GM12892 (cell line): ENCODE measurements at places on chromosomes 16 and 17.

- DNase-seq, result peak; percentile 44
Observed at GRCh38 chr16:50884066-50884860, 142.4 kb downstream of the CYLD start.

DNA sequence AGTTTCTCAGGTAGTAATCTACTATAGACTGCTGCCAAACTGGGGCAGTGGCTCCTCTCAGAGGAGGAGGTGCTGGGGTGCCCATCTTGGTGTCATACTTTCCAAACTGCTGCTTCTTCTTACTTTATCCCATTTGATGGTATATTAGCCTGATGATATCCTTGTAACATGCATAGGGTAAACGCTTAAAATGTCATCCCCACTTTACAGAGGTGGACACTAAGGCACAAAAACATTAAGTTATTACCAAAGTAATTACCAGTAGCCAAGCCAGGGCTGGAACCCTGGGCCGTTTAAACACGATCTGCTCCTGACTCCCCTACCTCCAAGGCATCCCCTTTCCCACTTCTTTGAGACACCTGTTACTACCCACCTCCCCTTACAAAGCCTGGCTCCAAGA is 37.8 kb upstream of the CSNK2A2 start:
- DNase-seq, result no peak

DNA sequence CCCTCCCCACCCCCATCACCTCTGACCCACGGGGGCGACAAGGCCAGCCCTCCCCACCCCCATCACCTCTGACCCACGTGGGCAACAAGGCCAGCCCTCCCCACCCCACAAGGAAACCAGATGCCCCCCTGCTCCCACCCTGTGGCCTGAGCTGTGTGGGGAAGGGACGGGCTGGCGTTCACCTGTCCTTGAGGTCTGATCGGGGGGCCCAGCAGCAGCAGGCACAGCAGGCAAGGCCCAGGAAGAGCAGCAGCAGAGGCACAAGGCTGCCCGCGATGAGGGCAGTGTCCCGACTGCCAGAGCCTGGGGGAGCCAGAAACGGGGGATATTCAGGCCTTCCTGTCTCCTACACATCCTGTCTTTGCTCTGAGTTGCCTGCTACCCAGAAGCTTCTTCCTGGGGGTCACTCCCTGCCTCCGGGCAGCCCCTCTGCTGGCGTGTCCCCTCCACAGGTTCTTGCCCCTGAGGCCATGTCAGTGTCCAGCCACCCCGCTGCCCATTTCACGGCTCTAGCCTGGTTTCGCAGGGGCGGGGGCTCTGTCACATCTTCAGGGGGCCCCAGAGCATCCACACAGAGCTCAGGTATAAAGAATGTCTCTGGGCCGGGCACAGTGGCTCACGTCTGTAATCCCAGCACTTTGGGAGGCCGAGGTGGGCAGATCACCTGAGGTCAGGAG is 6.8 kb downstream of the SCARF1 start:
- DNase-seq, result no peak

DNA sequence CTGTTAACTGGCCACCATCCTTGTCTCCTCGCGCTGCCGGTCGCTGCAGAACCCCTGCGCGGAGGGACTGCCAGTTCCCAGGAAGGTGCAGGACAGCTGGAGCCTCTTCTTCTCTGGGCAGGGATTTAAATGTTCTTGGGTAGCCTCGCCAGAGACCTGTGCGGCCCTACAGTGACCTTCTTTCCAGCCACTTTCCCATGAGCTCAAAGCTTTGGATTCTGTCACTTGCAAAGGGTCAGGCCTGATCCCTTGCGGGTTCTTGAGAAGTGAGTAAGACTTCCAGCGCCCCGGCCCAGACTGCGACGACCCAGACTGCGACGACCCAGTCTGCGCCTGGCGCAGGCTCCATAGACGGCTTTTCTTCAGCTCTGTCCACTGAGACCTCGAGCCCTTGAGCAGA is 1.4 kb upstream of the SLFN5 start:
- no peak for DNase-seq

DNA sequence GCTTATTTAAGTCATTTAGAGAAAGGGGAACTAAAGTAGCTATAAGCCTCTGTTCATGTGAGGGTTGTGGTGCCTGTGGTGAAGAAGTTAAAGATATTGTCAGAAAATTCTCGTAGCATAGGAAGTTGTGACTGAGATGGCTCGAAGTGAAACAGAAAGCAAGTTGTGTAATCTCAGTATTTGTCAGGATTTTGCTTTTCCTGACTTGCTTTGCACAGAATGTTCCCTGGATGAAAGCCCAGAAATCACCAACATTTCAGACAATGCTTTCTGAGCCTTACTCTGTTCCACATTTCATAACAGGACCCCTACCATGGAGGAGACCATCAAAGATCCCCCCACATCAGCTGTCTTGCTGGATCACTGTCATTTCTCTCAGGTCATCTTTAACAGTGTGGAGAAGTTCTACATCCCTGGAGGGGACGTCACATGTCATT is 10.6 kb downstream of the CALCOCO2 start:
- DNase-seq, result no peak

DNA sequence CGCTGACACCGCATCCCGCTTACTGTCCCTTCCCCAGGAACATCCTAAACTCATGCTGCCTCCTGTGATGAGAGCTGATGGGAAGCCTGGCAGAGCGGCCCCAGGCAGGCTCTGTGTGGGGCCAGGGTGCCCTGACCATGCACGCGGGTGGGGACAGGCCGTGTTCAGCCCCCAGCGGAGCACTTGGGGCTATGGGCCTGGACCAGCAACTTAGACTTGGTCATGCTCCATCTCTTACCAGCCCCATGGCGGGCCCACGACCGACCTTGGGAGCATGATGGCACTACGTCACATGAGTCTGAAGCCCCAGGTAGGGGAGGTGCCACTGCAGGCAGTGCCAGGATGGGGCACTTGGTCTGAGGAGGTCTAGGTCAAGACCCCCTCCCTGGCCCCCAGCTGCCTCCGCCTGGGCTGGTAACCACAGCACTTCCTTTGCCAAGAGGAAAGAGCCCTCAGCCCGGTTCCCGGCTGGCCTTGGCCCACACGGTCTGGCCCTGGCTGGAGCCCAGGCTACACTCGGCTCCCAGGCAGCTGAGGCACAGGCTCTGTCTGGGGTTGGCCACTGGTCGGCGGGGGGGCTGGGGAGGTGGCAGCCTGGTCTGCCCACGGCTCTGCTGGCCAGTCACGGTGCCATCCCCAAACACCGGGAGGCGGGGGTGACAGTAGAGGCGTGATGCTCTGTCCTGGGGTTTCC is 25.7 kb downstream of the BAHCC1 start:
- DNase-seq, result no peak

GRCh38 chr16:71344315-71344905 is 14.1 kb upstream of the CALB2 start:
- DNase-seq, result no peak

DNA sequence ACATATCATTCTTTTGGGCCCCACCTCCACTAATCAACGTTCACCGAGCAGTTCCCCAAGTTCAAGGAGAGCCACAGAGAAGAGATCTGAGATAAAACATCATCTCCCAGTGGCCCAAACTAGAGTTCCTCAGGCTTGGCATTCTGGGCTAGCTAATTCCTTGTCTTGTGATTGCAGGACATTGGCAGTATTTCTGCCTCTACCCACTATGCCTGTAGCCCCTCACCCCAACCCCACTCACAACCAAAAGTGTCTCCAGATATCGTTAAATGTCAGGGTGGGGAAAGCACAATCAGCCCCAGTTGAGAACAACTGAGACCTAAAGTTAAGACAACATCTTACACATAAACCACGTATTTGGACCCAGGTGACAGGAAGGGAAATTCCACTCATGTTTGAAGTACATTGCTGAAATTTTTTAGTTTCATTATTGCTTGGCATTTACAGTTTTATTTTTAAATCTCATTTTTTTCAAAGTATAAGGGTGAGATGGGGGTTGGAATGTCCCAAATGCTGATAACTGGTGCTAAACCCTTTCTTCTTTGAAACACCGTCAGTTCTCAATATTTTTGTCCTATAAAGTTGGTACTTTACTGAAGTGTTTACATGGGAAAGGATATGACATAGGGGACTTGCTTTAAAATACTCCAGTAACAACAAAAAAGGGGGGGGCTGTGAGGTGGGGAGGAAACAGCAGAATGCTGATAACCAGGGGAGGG is 13.6 kb downstream of the ZC3H7A start:
- DNase-seq, result no peak

- DNase-seq, result no peak
Observed at GRCh38 chr17:13940858-13941665, 128.2 kb upstream of the COX10 start.

DNA sequence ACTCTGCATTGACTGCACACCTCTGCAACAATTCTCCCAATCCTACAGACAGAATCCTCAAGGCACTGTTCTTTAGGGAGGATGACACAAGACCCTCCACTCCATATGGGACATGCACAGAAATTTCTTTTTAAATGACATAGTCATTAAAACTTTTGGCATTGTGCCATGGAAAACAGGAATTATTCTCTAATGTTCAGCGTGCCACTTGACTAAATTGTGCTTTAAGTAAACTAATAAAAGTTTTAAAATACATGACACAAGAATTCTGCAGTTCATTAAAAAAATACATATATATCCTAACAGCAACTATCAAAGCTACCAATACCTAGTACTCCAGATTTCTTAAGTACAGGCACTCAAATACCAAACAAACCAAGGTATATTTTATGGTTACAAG is 16.0 kb downstream of the CEP112 start:
- DNase-seq, result no peak

DNA sequence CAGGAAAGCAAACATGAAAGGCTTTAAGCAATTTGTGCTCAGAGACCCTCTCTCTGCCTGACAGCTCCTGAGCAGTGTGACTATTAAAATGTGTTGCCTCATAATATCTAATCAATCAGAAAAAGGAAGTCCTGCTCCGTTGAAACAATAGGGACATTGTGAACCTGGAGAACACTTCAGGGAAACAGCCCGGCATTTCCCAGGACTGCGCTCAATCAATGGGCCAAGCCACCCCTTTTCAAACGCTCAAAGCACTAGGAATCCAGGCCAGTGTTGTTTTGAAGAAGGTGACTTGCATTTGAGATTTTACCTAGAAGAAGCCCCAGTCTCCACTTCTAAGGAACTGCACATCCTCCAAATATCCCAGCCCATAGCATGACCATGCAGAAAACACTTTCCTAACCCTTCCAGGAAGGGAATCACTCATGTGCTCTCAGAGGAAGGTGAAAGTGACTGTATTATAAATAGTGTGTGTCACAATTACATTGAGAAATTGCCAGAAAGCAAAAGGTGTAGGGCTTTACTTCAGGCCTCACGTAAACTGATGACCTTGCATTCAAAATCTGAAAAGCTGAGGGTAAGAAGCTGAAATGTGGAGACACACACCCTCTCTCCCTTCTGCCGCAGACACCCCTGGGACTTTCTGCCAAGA is 19.4 kb downstream of the CDRT4 start:
- DNase-seq, result no peak

DNA sequence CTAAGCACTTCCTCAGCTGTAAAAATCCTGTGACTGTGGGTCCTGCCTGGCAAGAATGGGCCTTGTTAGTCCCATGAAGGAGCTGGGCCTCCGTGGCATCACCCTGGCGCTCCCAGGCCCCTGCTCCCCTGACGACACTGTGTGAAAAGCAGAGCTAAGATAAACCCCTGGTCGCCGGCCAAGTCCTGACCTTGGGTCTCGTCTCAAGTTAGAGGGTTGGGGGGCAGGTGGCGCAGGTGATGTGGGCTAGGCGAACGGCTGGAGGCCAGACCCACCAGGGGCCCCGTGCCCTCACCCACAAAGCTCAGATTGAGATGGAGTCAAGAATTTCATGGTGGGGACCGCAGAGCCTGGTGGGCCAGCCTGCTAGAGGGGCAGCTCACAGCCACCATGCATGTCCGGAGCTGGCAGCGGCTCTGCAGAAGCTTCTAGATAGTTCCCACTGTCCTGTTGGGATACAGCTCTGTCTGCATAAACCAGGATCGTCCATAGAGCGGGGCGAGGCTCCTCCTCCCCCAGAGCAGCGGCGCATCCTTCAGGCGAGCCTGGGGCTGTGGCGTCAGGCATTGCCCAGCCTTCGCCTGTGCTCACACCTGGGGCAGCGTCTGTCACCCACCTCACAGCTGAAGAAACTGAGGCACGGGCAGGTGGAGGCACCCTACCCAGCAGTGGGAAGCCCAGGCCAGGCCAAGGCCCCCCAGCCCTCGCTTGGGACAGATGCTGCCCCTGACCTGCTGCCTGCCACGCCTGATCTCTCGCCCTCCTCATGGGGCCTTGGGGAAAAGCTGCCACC is 12.0 kb downstream of the CYBC1 start:
- DNase-seq, result no peak

DNA sequence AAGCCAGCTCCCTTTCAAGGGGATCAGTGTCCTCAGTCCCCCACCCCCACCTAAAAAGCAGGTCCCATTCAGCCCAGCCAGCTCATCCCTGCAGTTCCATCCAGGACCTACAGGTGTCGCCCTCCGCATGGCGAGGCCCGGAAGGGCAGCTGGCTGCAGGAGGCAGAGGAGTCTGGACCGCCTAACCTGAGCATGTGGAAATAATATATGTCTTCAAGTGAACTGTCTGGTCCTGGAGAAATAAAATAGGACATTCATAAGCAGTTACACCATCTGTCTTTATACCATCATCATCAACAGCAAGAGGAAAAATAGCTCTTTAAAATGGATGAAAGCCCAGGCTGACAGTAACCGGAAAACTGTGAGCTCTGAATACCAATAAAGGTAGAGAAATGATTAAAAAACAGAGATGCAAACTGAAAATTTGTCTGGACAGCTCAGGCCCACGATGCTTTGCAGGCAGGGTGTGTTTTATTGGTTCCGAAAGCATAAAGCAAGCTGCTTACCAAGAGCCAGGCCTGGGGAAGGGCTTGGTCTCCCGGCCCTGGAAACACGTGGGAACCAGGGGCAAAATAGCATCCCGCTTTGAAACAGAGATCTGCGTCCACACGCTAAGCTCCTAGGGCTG is 215.2 kb downstream of the ZFHX3 start:
- DNase-seq, result peak; percentile 51

GRCh38 chr16:53434377-53435065 is at the start of gene RBL2:
RBL2 (plus strand) TSS chr16:53434471; CDS start chr16:53434557, 86 bp downstream.
- peak; percentile 56 for DNase-seq

GRCh38 chr17:80650751-80651518 is 106.3 kb downstream of the RPTOR start:
- no peak for DNase-seq
